Dermis blood vessel endothelial cell (primary cell): ENCODE measurements at places on chromosomes 2 and 18. TPM values are rescaled to one million over a fixed set of nuclear protein-coding genes. Genes with fewer than 3 reads are reported as not detected.

- DNase-seq = no peak
Observed at GRCh38 chr2:10095175-10095574, 15.0 kb upstream of the CYS1 start.

- no peak for DNase-seq
Observed at GRCh38 chr2:108219688-108220087, 20.1 kb upstream of the SULT1C3 start.

DNA sequence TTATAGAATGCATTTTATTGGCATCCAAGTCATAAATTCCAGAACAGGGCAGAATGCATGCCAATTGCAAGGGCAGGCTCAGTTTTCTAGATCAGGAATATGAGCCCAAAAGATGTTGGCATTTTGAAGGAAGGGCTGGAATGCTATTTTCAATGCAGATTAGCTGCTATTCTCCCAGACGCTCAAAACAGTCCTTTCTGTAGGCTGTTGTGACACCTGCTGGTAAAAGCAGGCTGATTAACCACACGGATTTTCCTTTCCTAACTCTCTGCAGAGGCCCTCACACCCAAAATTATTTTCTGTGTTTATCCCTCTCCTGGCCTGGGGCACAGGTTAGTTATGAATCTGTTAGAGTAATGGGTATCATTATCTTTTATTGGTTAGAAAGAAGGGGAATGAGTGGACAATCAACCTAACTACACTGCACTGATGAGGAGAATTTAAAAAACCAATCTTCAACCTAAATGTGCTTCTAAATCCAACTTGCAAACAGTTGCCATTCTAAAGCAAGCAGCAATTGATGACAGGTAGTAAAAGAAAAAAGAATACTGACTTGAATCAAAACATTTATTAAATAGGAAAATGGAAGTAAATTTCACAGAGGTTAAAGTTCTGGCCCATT, 94.0 kb downstream of the PLA2R1 start:
- DNase-seq = peak; percentile 82

- no peak for DNase-seq
Observed at GRCh38 chr2:239890206-239890746, 134.9 kb downstream of the NDUFA10 start.

The FAM237A gene
- not detected in 2 replicates for total RNA-seq

The SLC20A1 gene
- 31.1 and 75.5 TPM in 2 replicates for total RNA-seq

DNA sequence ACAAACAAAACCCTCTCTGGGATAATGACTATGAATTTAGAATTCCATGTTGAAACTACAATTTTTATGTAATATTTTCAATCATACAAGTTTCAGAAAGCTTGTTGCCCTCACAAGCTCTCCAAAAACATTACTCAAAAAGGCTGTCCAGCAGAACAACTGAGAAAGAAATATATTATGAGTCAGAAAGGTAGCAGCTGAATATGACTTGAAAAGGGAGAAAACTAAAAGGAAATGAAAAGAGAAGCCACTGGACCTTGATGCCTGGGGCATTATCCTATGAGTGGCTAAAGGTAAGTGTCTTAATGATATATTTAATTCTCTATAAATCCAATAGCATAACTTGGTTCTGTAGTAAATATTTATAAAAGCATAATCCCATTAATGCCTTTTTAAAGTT, 61.8 kb downstream of the NXPH2 start:
- no peak for DNase-seq

The DUSP2 gene
- total RNA-seq = 0.34 and 0.98 TPM in 2 replicates

The BUB1 gene
- total RNA-seq = 14.5 and 62.7 TPM in 2 replicates

- no peak for DNase-seq
Observed at GRCh38 chr2:76009484-76009883, 298.8 kb upstream of the GCFC2 start.

GRCh38 chr2:160221391-160222276, 21.6 kb upstream of the ITGB6 start:
- DNase-seq = peak; percentile 35

DNA sequence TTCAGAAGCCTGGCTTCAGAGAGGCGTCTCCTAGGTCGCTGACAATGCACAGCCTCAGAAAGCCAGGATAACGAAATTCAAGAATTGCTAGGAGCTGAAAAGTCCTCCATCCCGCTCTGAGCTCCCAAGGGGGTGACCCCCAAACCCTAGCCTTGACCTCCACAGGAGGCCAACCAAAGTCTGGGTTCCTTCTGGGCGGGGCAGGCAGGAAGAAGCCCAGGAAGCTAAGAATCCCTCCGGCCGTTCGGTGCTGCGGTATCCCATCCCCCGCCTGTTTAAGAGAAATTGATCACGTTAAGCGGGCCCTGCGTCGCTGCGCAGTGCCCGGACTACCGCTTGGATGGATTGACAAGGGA, 2.5 kb upstream of the OSR1 start:
- no peak for DNase-seq

The ZNF892 gene
- 7.7 and 8.7 TPM in 2 replicates for total RNA-seq

The IL37 gene
- not detected in 2 replicates for total RNA-seq

- DNase-seq = no peak
Observed at GRCh38 chr2:134869946-134870736, 31.7 kb downstream of the ACMSD start.

GRCh38 chr18:70284976-70285620, 3.7 kb upstream of the SOCS6 start:
- no peak for DNase-seq

DNA sequence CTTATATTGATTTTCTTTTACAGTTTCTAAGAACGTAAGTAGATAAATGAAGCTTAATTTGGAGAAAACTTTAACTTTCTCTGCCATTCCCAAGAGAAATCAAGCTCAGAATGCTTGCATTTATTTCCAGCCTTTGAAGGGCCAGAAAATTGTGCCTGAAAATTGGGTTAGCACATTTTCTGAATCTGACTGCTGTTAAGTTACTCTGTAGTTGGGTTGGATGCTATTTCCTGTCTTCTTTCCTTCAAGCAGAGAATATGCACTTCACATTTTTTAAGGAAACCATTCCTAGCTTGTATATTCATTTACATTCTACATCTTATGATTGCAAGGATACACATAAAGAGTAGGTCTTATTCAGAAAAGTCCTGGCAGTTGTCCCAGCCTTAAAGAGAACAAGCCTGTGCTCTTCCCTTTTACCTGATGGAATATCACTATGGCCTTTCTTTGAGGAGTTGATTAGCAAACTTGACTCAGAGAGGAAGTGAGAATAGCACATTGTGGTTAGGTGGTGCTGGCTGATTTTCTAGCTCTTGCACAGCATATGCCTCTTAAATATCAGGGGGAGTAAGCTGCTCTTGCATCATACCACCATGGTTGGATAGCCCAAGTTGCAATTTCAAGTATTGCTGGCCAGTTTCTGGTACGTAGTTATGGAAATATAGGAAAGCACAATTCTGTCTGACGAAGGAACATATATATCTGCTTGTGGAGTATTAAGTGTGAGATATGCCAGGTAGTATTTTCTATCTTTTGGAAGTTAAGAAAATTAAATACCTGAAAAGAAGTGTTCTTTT, 133.7 kb downstream of the COMMD1 start:
- peak; percentile 2 for DNase-seq
